ENCODE measurements at places on chromosomes 6 and 20.

- no peak for DNase-seq
These were observed 9.2 kb downstream of the TP53INP2 start for GRCh38 chr20:34713194-34713943.

- DNase-seq: no peak
These were observed 64.9 kb downstream of the CPNE5 start for GRCh38 chr6:36774331-36774730.

DNA sequence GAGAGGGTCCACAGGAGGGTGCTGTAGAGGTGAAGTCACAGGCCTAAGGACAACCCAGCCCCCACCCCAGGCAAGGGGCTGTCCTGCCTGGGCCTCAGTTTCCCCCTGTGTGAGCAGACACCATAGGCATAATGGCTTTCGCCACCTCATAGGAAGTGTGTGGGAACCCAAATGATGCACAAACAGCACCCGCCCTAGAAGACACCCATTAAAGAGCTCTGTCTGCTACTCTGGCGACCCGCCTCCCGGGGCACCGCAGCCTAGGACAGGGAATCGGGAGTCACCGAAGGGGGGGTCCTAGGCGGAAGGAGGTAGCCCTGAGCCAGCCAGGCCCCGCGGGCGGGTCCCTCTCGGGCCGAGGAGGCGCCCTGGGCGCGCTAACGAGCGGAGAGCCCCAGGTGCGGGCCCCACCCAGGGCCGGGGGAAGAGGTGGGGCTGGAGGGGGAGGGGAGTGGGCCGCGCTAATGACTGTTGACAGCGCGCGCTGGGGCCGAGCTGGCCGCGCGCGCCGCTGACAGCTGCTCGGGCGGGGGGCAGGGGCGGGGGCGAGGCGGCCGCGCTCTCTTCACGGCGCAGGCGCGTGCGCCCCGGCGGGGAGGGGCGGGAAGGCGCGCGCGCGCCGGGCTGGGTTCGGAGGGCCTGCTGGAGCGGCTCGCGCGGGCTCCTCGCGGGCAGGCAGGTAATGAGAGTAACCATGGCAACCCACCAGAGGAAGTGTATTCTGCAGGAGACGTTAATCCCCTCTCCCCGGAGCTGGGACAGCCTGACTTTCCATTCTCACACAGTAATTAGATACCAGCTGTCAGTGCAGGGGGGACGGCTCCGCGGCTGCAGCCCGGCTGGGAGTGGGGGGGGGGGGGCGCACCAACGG lies 48.9 kb downstream of the NOL4L start:
- peak; percentile 89 for DNase-seq

DNA sequence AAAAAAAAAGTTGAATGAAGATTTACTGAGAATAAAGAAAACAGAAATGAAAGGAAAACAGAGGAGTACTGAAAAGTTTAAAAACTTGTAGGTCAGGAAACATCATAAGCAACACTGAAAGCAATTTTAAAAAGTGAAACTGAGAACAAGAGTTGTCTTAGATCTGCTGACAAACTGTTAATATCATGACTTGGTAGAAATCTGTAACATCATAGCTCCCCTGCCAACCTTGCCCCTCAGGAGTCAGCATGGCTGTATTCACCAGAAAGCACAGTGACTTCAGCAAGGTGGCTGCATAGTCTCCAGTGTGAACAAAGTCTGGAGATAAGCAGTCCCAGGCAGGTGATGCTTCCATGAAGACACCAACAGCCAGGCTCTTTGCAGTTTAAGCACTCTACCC lies 5.3 kb downstream of the NAA20 start:
- no peak for DNase-seq

GRCh38 chr6:21005816-21006570 lies 471.7 kb downstream of the CDKAL1 start:
- no peak for DNase-seq

DNA sequence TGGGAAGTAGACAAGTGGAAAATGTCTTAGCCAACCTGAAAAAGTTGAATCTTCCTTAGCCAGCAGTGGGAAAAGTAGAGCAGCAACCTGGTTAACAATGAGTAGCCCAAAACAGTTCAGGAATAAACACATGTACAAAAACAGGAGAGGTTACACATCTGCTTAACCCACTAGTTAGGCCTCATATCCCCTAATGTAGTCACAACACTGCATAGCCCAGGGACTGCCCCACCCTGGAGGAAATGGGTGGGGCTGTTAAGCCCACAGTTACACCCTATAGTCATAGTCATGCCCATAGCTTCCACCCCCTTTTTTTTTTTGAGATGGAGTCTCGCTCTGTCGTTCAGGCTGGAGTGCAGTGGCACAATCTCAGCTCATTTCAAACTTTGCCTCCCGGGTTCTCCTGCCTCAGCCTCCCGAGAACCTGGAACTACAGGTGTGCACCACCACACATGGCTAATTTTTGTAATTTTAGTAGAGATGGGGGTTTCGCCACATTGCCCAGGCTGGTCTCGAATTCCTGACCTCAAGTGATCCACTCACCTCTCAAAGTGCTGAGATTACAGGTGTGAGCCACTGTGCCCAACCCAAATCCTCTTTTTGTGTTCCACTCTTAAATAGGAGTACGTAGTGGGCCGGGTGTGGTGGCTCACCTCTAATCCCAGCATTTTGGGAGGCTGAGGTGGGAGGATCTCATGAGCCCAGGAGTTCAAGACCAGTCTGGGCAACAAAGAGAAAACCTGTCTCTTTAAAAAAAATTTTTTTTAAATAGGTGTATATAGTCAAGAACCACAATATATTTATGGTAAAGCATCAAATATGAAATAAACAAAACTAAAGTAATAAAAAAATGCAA lies 24.5 kb downstream of the ILRUN start:
- DNase-seq: peak; percentile 88

GRCh38 chr6:143882401-143882930 lies 18.2 kb downstream of the ZC2HC1B start:
- no peak for DNase-seq

GRCh38 chr20:40856653-40857052 lies 167.6 kb upstream of the MAFB start:
- DNase-seq: no peak

DNA sequence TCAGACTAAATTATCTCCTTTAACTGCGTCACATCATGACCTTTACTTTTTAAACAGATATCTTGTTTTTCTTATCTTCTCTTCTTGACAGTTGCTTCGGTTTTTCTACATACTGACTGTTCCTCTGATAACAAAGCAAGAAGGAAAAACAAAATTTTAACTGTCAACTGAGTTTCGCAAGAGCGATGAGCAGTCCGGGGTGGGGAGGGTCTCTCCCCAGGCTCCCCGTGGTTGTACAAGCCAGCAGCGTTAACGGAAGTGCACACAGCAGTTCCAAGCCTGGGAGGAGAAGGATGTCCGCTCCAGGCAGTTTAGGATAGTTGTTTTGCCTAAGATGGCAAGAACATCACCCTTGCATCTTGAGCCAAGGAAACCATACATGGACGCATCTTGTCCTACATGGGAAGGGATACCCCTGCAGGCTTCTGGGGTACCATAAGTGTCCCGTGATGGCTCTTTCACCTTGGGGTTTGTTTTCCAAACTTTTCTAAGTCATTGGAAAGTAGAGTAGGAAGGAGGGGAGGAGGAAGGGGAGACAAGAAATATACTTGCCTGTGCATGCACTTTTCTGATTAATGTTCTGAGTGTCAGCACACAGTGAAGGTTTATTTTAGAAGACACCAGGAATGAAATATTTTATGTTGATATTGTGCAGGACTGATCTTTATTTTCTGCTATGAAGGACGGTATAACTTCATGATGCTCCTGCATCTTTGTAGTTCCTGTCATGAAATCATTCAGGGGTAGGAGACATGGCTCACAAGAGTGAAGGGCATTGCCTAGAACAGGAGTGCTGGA lies 20.8 kb downstream of the SLC24A3 start:
- DNase-seq: no peak

GRCh38 chr6:20712011-20712410 lies 177.8 kb downstream of the CDKAL1 start:
- DNase-seq: no peak

DNA sequence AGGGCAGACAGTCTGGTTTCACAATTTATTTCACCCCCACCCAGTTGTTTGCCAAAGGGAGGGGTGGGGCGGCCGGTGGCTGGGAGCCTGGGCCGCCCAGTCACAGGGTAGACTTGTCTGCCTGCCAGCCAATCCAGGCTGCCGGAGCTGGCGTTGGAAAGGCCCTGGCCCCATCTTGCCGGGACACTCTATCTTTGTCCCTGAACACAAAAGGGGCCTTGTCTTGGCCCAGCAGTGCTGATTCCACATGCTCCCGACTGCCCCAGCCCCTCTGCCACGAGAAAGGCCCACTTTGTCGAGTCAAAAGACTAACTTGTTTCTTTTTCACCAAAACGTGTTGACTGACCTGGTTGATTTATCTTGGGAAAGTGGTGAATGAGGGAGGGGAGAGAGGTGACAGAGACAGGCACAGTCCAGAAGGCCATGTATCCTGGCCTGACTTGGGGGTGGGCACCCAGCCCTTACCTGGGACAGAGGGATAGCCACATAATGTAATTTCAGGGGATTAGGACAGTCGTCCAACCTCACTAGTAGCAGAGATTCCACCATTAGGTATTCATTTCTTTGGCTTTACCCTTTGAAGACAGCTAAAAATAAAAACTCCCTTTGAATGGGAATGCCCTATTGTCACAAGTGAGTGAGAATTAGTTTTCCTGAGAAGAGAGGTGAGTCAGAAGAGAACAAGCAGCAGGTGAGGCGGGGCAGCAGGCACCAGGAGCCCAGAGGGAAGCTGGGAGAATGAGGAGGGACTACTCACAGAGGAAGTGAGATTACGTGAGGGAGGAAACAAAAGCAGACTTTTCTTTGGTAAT lies 67.0 kb upstream of the SIRPA start:
- DNase-seq: no peak

GRCh38 chr6:88208726-88209125 lies 42.6 kb upstream of the CNR1 start:
- DNase-seq: no peak

- peak; percentile 63 for DNase-seq
These were observed 3.1 kb downstream of the FYN start for GRCh38 chr6:111870051-111870741.

GRCh38 chr6:37007340-37008043 lies 2.0 kb downstream of the FGD2 start:
- peak; percentile 17 for DNase-seq

DNA sequence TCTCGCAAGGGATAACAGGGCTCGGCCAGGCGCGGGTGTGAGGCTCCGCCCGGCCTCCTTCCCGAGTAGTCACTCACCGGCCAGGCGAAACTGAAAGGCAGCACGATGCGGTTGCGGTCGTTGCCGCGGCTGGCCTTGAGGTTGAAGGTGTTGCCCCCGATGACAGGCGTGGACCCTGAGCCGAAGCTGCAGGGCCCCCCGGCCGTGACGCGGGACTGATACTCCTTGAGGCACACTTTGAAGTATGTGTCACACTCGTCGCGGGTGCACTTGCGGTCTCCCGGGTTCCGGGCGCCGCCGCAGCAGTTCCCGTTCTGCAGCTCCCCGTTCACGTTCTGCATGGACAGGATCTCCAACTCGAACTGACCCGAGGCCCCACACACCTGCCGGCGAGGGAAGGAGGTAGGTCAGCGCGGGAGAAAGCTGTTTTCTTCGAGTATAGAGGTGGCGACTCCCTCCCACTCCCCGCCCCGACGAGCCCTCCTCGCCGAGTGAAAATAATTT lies 1.1 kb downstream of the JAG1 start:
- DNase-seq: peak; percentile 17

DNA sequence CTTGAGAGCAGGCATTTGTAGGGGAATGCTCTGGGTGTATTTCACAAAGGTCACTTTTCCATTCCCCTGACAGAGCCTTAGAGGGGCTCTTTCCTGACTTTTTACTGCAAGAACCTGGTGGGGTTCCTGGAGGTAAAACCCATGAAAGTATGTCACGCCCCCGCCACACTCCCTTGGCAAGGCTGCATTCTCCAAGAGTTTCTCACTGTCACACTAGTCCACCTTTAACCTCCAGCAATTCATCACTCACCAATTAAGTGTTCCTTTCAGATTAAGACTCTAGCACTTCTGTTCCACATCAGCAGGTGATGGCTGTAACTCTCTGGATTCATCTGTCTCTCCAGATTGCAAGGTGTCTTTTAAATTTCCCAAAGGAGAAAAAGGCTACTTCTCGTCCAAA lies 32.7 kb upstream of the NKX2-4 start:
- DNase-seq: no peak

DNA sequence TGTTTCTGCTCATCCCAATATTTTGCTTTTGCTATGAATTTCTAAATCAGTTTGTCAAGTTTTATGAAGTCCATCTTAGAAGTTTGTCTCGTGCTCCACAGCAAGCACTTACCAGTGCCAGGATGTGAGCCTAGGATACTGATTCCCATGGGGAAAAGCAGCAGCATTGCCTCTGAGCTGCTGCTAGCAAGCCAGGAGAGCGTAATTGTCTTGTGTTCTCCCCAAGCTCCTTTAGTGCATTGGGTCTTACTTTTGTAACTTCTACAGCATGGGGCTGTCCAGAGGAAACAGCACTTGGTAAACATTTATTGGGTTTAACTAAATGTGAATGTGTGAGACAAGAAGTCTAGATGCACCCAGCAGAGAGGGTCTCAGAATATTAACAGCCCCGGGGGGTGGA lies 76.1 kb downstream of the RNF182 start:
- no peak for DNase-seq

GRCh38 chr6:17633465-17634188 lies 33.5 kb downstream of the FAM8A1 start:
- DNase-seq: peak; percentile 44
